Lower lobe of right lung (tissue), 2 donors: ENCODE measurements at places on chromosomes 13 and 19.

DNA sequence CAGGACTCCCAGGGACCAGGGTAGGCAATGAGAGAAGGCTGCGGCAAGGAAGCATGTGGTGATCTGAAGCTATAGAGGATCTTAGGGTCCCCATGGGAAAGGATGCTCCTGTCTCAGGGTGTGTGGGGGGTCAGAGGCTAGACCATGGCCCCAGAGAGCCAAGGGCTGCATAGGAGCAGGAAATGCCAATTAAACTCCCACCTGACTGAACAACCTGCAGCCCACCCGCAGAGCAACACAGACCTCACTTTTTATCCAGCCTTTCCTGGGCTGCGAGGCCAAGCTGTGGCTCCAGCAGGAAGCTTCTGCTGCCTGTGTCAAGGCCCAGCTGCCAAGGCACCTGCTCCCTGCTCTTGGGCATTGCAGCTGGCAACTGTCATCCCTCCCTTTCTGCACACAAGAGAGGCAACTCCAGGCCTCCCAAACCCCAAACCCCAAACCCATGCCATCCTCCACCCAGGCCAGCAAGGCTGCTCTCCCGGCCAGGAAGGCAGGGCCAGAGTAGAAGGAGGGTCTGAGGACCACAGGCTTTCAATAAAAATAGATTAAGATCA is 290.1 kb downstream of the FOXO1 start:
- no peak for DNase-seq
- H3K4me1 ChIP-seq = no peaks in the 10 kb centered on the region
- no peak overlapping the region for H3K4me3 ChIP-seq
- H3K36me3 ChIP-seq = no peaks in the 10 kb centered on the region
- H3K27me3 ChIP-seq = no peaks in the 10 kb centered on the region

- H3K4me3 ChIP-seq = peak within 1 kb of the TSS; percentile 55
- no peaks in the 10 kb centered on the region for H3K4me1 ChIP-seq
- no peaks in the 10 kb centered on the region for H3K36me3 ChIP-seq
- H3K27ac ChIP-seq = no peak within 1 kb of the TSS
- peak; percentile 41 for DNase-seq
These were observed at the start of gene NALCN for GRCh38 chr13:101416181-101417042. Gene NALCN, minus strand, starts transcription at chr13:101416508. Its CDS starts 17,382 bp downstream, at chr13:101399126.

DNA sequence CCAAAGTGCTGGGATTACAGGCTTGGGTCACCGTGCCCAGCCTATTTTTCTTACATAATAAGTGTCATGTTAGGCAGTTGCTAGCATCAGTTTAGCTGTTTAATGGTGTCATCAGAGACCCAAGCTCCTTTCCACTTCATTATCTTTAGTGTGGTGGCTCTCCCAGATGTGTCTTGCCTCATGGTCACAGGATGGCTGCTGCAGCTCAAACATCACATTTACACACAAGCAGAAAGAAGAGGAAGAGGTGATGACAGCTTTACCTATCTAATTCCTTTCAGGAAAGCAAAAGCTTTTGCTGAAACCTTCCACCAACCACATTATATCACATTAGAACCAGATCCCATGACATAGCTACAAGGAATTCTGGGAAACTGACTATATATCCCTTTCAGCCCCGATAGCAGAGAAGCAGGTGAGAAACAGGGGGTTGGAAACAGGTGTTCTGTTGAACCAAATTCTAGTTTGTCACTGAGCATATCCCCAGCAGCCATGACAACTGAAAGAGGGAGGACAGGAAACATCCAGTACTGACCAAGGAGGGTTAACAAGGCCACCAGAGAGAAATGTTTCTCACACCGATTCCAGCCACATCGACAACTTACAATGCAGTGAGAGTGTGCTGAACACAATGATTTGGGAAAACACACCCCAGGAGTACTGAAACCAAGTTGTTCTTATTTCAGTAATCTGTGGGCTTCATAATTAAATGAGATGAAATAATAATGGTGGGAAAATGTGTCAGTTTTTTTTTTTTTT is 617.0 kb downstream of the UQCRFS1 start:
- H3K27ac ChIP-seq = no peak overlapping the region
- H3K4me1 ChIP-seq = no peaks in the 10 kb centered on the region
- no peaks in the 10 kb centered on the region for H3K36me3 ChIP-seq
- no peak for DNase-seq
- H3K27me3 ChIP-seq = no peaks in the 10 kb centered on the region

DNA sequence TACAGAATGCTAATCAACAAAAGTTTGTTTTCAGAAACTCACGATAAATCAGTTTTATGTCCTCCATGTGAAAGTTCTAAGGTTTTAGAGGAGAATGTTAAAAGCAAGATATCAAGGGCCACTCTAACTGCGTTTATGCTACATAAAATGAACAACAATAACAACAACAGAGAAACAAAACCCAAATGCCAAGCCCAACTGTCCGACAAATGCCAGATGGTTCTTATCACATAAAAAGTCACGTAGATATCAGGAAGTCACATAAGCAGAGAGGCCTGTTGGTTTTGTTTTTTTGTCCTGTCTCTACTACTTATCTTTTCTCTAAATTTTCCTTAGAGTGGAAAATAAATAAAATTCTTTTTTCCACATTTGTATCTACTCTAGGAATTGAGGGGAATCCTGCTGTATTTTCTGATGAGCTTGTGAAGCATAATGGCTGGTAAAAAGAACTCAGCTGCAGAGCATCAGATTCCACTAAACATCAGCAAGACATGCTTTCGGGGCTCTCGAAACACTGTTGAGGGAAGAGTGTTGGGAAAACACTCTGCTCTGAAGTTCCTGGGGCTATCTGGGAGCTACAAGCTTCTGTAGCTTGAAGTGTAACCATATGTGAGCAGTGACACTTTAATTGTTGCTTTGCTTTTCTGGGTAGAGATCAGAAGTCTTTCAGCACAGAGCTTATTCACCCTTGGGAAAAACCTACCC is 110.1 kb downstream of the SLAIN1 start:
- no peaks in the 10 kb centered on the region for H3K4me1 ChIP-seq
- no peak for DNase-seq
- no peaks in the 10 kb centered on the region for H3K36me3 ChIP-seq
- H3K27me3 ChIP-seq = no peaks in the 10 kb centered on the region

DNA sequence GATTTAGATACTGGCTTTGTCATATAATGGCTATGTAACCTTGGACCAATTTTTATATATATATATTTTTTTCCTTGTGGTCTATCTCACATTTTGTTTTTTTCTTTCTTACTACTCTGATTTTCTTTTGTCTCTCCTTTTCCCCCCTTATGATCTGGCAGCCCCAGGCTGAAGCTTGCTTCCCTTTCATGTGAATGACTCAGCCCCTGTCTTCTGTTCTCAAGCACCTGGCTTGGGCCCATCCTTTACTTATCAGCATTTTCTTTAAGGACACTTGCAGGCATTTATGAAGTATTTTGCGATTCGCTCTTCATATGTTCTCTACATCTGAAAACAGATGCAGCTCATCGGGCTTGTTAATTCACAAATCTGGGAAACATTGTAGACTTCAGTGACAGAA is 163.6 kb downstream of the SPRY2 start:
- H3K27ac ChIP-seq = no peak overlapping the region
- DNase-seq = no peak
- H3K4me3 ChIP-seq = no peak overlapping the region
- no peaks in the 10 kb centered on the region for H3K36me3 ChIP-seq
- H3K4me1 ChIP-seq = no peaks in the 10 kb centered on the region

GRCh38 chr13:70812481-70812880 is 704.2 kb upstream of the KLHL1 start:
- no peaks in the 10 kb centered on the region for H3K36me3 ChIP-seq
- DNase-seq = no peak
- H3K4me3 ChIP-seq = no peak overlapping the region
- no peaks in the 10 kb centered on the region for H3K27me3 ChIP-seq

- H3K4me3 ChIP-seq = no peak overlapping the region
- H3K27ac ChIP-seq = no peak overlapping the region
- peaks cover 26% of the 10 kb centered on the region for H3K4me1 ChIP-seq
- peaks cover 37% of the 10 kb centered on the region for H3K36me3 ChIP-seq
These were observed 56.1 kb downstream of the DOCK9 start for GRCh38 chr13:98921786-98922185.

- DNase-seq = peak; percentile 36
- no peaks in the 10 kb centered on the region for H3K4me1 ChIP-seq
These were observed 912 bp downstream of the GRK1 start for GRCh38 chr13:113667771-113668490.

DNA sequence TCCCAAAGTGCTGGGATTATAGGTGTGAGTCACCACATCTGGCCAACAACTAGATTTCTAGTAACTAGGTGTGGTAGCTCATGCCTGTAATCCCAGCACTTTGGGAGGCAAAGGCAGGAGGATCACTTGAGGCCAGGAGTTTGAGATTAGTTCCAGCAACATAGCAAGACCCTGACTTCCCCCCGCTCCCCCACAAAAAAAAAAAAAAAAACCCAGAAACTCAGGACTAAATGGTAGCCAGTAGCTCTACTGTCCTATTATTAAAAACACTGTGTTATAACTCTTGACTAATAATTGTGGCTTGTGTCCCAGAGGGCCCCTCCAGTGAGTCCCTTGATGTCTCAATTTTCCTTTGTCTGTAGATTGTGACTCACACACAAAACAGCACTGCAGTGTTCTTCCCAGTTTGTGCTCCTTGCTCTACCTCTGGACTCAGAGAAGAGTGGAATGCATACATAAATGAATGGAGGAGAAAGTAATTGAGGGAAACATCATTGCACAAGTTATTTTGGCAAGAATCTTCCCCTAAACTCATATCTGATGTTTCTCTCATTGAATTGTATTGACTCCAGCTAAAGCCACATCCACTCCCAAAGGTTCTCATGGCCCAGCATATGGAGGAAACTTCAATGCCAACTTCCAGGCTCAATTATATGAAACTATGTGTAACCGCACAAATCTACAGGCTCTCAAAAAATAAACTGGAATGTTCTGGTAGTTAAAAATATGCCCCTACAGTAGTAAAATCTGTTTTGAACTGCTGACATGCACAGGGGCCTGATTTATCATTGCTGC is 8.8 kb downstream of the TPT1 start:
- peaks cover 40% of the 10 kb centered on the region for H3K36me3 ChIP-seq
- peaks cover 87% of the 10 kb centered on the region for H3K4me1 ChIP-seq
- no peaks in the 10 kb centered on the region for H3K27me3 ChIP-seq
- H3K27ac ChIP-seq = no peak overlapping the region

DNA sequence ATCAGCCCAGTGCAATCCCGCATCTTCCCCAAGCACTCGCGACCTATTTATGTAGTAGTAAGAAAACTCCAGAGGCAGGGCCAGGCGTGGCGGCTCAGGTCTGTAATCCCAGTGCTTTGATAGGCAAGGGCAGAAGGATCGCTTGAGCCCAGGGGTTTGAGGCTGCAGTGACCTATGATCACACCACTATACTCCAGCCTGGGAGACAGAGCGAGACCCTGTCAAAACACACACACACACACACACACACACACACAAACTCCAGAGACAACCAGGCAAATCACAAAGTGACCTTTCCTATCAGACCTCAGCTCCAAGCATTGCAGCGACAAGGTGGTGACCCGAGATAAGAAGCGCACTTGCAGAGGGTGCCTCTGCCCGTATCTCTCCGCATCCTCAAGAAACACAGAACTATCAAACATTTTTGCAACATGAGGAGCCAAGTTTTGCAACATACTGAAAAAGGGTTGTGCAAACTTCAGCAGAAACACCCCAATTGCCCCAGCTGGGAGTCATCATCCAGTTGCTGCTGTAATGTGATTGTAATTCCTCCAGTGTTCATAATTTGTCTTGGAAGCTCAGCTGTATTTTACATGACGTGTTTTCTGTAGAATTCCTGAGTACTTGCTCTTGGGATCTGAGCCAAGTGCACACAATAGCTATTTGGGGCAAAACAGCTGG is 8.7 kb upstream of the KLF2 start:
- no peaks in the 10 kb centered on the region for H3K36me3 ChIP-seq
- H3K27ac ChIP-seq = peak overlapping the region; percentile 83
- DNase-seq = peak; percentile 51

- peak; percentile 88 for DNase-seq
- peaks cover 51% of the 10 kb centered on the region for H3K4me1 ChIP-seq
- H3K27ac ChIP-seq = peak overlapping the region; percentile 97
- no peaks in the 10 kb centered on the region for H3K36me3 ChIP-seq
These were observed 1.2 kb downstream of the BLVRB start for GRCh38 chr19:40464059-40465024.

- H3K4me1 ChIP-seq = no peaks in the 10 kb centered on the region
- no peak overlapping the region for H3K4me3 ChIP-seq
- H3K27ac ChIP-seq = no peak overlapping the region
These were observed 11.2 kb downstream of the TSC22D1 start for GRCh38 chr13:44564936-44565335.

GRCh38 chr13:98279473-98280175 is 102.6 kb upstream of the RNF113B start:
- DNase-seq = no peak
- no peak overlapping the region for H3K27ac ChIP-seq
- peaks cover 9% of the 10 kb centered on the region for H3K4me1 ChIP-seq
- no peak overlapping the region for H3K4me3 ChIP-seq
- no peaks in the 10 kb centered on the region for H3K36me3 ChIP-seq

GRCh38 chr13:113171250-113172125 is 13.0 kb downstream of the PROZ start:
- peaks cover 34% of the 10 kb centered on the region for H3K36me3 ChIP-seq
- no peaks in the 10 kb centered on the region for H3K4me1 ChIP-seq
- no peaks in the 10 kb centered on the region for H3K27me3 ChIP-seq
- no peak overlapping the region for H3K27ac ChIP-seq
- DNase-seq = no peak

DNA sequence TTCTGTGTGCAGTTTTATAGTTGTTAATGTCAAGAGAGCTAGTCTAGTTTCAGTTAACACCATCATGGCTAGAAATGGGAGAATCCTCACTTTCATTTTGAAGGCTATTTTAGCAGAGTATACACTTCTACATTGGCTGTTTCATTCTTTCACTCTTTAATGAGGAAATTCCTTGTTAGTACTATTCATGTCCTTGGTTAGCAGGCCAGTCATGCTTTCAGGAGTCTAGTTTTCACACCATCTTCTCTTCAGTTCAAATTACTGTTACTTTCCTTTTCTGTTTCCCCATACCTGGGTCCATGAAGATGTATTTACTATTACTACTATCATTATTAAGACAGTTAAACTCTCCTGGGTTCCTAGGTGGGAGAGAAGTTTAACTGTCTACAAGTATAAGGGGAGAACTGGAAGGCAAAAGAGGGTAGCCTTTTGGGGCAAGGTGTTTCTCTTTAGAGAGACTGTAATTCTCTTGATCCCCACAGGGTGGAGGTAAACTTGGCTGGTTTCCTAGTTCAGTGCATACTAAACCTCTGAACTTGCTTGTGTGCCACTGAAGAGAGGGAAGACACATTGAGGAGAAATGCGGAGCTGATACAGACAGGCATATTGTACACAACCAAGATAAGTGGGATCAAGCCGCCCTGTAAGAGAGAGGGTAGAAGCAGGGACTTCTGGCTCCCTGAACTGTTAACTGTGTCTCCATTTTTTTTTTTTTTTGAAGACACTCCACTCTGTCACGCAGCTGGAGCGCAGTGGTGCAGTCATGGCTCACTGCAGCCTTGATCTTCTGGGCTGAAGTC is 41.3 kb upstream of the IGFL4 start:
- DNase-seq = no peak
- H3K27ac ChIP-seq = no peak overlapping the region
- no peaks in the 10 kb centered on the region for H3K36me3 ChIP-seq
- peaks cover 15% of the 10 kb centered on the region for H3K27me3 ChIP-seq
- H3K4me1 ChIP-seq = no peaks in the 10 kb centered on the region
- H3K4me3 ChIP-seq = no peak overlapping the region

GRCh38 chr19:51019544-51019925 is at the start of gene KLK10:
Gene KLK10, minus strand, starts transcription at chr19:51019709. Its CDS starts 579 bp downstream, at chr19:51019130.
- no peaks in the 10 kb centered on the region for H3K36me3 ChIP-seq
- peaks cover 66% of the 10 kb centered on the region for H3K27me3 ChIP-seq
- peak within 1 kb of the TSS; percentile 43 for H3K4me3 ChIP-seq
- DNase-seq = no peak
- peaks cover 18% of the 10 kb centered on the region for H3K4me1 ChIP-seq
- H3K27ac ChIP-seq = peak within 1 kb of the TSS; percentile 41

- no peak overlapping the region for H3K4me3 ChIP-seq
- H3K27me3 ChIP-seq = peaks cover 8% of the 10 kb centered on the region
- H3K4me1 ChIP-seq = no peaks in the 10 kb centered on the region
- DNase-seq = no peak
These were observed 10.5 kb upstream of the CEACAM6 start for GRCh38 chr19:41744850-41745249.
